ENCODE measurements at places on chromosomes 13 and 19.

DNA sequence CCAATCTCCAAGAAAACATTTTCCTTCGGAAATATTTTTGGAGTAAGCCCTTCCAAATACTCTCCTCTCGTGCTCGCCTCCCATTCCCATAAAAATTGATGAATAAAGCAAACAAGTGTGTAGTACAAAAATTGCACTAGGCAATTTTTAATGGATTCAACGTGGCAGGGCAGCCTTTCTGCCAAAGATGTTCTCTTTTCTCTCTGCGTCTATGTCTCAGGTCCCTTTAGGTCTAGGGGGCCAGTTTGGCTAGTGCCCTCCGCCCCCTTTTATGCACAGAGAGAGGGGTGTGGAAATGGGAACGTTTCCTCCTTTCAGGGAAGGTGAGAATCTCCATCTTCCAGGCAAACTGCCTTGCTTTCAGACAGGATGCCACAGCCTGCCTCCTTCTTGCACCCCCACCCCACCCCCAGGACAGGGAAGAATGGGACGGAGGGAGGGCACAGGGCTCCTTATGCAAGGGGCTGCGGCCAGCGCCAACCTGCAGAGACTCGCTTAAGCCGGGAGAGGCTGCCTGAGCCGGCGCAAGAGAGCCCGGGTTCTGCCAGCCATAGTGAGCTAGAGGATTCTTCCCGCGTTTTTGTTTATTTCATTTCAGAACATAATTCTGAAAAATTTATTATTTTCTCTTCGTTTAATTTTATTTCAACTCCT, 2.7 kb upstream of the ZIC2 start:
- no peak for DNase-seq

GRCh38 chr19:41740415-41741243, 14.7 kb upstream of the CEACAM6 start:
- no peak for DNase-seq

GRCh38 chr19:33407140-33407551, 33.6 kb downstream of the CEBPG start:
- no peak for DNase-seq

DNA sequence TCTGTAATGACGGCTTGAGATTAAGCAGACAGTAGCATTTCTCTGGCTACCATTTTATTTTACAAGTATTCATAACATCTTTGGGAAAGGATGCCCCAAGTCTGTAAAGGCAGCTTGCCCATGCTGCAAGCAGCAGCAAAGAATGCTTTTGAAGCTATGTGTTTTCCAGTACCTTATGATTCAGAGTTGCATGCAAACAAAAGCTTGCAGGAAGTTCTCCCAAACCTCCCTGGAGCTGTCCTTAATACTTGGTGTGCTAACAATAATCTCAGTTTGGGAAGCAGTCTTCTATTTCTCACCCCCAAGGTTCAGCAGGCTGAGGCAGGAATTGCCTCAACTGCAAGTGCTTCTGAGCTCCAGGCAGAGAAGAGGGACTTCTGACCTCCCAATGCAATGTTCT, 60.8 kb downstream of the CCNA1 start:
- DNase-seq: no peak

DNA sequence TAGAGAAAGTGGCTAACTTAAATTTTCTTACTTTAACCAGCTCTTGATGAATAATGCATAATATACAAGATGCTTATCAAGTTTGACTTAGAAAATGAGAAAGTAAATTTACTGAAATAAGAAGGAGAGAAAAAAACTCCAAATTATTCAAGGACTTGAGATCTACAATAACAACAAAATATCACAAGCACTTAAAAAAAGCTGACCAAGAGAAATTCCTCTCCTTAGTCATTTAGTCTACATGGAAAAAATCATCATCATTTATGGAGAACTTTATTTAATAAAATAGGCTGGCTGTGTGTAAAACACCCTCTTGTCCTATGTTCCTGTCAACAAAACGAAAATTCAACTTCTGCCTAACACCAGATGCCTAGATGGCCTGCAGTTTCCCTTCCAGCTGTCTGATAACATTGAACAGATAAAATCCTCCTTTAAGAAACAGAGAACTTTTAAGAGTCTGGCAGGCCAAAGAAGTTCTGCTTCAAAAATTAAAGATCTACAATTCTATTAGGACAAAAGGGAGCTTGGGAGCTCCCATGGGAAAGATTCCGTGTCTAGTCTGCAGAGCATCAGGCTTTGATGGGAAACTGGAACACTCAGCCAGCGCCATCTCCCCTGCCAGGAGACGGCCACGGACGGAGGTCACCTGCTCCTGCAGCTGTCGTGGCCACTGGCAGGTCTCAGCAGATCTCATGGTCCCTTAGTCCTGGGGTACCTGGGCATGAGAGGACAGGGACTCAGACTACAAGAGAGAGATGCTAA, 37.9 kb upstream of the ATP11A start:
- DNase-seq: no peak

GRCh38 chr19:5292822-5293611, 47.6 kb downstream of the PTPRS start:
- DNase-seq: no peak

DNA sequence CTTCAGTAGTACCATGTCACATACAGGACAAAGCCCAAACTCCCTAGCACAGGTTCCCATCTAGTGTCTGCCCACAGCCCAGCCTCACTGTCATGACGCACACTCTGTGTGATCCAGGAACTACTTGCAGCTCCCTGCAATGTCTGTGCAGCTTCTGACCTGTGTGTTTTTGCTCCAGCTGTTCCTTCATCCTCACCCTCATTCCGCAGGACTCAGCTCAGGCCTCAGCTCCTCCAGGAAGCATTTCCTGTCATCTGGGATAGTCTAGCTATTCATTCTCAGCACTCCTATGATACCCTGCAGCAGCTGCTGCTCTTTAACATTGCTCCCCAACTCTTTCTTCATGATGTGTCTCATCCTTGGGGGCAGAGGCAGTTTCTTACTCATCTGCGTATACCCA, 56.1 kb downstream of the ENOX1 start:
- no peak for DNase-seq
